ENCODE measurements at places on chromosomes 1 and 21.

DNA sequence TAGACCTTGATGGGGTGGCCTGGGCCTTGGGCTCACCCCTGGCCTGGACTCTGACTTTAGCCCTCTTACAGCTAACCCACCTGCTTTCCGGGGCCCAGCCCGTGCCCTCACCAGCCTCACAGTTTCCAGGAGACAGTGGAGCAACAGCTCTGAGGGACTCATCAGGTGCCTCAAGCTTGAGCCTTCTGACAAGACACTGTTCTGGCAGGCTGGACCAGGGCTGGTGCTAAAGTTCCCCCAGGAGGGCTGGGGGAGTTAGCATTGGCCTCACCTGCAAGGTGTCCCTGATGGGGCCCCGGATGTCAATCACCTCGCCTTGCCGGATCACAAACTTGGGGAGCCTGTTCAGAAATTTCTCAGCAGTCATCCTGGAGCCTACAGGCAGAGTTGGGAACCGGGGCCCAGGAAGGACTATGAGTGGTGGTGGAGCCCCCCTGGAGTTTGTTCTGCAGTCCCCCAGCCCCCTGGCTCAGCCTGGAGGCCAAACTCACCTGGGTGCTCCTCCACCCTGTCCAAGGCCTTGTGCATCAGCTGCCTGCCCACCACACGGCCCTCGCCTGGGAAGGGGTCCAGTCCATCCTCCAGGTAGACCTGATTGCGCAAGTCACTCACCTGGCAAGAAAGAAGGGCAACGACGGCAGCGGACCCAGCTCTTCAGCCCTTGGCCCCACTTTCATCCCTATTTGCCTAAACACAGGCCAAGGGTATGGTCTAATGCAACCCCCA lies 4.1 kb downstream of the SH3BGRL3 start:
- no peak for DNase-seq

DNA sequence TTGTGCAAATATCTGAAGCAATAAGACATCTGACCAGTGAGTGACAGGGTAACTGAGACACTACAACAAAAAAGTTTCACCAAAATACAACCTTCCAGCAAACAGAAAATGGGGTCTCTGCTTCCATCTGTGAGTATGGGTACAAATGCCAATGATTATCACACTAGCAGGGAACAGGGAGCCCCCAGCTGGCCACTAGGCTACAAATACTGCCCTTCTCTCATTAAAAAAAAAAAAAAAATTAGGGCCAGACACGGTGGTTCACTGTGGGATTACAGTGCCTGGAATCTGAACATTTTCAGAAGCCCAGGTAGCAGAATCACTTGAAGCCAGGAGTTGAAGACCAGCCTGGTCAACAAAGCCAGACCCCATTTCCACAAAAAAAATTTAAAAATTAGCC lies 48.4 kb upstream of the EDARADD start:
- DNase-seq: no peak

DNA sequence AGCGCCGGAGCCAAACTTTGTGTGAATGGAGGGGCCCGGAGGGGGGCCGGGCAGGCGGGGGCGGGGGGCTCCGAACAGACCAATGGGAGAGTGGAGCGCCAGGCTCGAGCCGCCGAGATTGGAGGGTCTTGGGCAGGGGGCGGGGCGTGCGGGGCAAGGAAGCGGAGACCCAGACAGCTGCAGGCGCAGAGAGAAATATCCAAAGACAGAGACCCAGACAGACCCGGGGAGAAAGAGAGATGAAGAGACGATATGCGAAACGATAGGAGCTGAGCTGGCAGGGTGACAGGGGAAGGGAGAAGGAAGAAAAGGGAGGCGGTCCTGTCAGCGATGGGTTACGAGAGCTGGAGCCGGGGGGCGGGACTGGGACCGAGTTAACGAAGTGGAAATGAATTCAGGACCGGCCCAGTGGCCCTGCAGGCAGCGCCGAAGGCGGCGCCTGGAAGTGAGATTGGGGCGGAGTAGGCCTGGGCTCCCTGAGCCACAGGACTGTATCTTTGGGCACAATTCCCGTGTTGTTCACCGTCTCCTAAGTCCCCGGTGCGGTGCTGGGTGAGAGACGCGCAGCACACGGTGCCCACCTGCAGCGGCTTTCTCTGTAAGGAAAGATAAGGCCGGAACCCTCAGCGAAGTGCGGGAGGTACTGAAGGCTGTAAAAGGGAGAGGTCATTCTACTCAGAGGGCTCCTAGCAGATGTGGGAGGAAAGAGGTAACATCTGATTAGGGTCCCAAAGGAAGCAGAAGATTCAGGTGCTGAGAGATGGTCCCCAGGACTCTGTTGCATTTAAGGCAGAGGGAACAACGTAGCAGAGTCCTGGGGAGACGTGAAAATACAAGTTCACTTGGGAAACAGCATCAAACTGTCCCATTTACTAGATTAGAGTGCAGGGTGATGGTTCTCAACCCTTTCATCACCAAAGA lies 543 bp upstream of the KCNJ10 start:
- DNase-seq: peak; percentile 79

DNA sequence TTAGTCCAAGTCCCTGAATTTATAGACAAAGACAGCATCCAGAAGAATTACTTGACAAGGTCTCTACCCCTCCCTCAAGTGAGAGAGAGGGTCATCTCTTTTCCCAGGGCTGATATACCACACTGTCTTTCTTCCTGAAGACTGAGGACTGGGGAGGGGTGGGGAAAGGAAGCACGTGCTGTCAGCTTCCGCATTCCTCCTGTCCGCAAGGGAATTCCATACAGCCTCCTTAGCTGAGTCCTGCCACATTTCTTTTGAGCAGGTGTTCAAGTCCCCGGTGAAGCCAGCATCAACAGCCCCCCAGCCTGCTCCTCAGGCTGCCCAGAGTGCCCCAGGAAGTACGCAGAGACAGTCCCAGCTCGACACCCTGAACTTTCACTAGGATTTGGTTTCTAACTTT lies 34.2 kb downstream of the PCAT6 start:
- no peak for DNase-seq

DNA sequence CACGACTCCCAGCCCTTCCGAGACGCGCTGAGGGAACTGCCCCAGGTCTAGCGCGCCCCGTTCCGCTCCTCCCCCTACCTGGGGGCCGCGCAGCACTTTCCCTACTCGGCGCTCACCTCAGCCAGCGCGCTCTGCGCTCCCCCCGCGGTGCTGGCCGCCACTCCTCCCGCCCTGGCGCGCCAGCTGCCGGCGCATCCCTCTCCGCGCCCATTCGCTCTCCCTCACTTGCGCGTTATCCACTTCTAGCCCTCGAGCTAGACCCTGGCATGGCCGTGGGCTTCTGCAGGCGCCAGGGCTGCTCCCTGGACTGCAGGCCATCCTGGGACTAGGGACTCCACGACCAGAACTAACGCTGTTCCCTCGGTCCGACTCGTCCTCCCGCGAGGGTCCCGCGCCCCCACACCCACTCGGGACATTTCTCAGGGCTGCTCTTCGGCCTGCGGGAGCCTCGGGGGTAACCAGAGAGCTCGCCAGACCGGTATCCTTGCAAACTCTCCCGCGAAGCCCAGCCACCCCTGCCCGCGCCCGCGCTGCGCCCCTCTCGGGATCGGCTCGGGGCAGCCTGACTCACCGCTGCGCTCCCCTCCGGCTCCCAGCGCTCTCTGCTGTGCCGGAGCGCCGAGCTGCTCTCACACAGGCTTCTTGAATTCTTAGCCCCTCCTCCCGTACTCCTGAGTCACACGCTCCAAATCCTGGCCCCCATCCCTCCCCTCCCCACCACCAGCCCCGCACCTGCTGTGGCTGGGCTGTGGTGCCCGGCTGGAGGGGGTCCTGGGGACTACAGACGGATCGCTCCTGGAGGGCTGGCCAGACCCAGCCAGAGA lies at the start of gene NGF:
Gene NGF, minus strand, starts transcription at position 617 of the 824 bp plus-strand sequence. CDS start 51,454 bp downstream, outside the sequence.
- DNase-seq: no peak

GRCh38 chr1:221641811-221642210 lies 100.1 kb downstream of the DUSP10 start:
- no peak for DNase-seq

DNA sequence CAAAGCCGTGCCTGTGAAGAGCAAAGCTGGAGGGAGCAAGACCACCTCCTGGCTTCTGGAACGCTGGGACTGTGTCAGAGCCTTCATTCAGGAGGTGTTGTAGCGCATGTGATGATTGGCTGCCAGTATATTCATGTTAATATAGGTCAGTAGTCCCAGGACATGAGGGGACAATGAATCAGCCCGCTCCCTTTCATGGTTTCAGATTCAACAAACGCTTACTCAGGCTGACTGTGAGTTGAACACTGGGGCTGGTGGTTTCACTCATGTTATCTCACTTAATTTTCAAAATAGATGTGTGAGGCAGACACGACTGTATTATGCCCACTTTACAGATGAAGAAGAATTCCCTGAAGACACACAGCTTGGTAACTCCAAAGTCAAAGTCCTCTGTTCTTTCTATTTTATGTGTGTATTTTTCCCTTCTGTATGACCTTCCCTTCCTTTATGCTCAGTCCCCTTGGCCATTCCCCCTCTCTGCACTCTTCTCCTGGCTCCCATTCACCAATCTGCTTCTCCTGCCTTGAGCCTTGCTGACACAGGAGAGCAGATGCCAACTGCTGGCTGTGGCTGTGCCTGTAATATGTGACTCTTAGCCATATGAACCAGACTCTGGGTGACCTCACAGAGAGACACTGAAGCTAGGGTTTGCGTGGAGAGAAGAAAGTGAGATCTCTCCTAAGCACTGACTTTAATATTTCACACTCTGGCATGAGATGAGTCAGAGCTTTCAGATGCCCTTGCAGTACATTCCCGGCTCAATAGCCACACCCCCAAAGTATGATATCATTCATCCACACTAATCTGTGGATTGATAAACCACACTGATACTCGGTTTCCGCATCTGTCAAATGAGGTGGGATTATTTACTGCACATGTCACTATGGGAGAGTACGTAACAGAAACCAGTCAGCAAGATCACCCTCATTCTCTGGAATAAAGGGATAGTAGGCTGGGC lies 31.4 kb upstream of the KIRREL1 start:
- no peak for DNase-seq

DNA sequence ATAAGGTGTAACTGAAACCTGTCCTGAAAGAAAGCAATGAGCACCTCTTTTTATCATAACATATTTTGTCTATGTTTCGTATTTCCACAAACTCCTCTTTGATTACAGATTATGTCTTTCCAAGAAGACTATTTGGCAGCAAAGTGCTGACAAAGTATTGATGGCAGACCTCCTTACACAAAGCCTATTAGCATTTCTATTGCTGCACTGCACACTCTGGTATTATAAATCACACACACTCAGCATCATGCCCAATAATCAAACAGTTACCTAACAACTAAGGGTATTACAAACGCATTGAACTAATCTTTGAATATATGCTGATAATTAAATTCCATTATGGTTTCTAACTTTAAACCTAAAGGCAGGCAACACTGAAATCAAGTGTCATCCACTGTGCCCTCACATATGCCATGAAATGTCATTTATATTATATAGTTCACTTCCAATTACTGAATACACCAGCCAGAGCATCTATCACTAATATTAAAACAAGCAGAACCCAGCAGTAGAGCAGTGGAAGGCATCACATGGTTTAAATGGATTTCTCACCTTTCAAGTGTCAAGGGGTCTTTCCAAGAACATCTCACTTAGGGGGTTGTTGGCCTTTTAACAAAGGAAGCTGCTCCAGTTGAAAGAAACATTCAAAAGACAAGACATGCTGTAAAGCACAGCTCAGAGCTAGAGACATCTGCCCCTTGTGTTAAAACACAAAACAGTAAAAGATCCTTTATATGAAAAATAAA lies 239.1 kb downstream of the RERE start:
- DNase-seq: no peak

DNA sequence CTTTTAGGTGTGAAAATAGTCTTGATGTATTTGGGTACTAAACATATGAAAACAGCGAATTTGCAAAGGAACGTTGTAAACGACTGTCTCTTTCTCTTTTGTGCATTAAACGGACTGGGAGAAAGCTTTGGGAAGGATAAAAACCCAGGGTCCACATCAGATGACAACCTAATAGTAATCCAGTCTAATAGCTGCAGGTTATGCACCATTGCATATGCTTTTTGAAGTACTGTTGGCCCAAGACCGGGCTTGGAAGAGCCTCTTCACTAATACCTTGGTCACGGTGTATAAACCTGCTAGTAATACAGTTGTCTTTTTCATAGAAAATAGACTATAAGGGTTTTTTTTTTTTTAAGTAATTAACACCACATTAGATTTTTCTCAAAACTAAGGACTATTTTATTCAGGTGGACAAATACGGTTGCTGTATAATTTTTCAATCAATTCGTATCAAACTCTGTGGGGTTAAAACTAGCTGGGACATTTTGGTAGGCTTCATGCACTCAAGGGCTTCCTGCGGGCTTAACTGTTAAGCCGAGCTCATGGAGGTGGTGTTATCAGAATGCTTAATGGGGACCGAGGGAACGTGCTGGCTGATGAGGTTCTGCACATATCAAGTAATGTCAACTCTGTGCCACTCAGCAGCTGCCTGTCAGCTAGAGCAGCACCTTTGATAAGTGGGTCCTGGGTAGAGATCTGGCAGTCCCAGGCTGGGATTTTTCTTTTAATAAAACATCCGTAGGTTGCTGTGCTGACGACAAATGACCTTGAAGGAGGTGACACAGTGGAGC lies 2.1 kb downstream of the RYR2 start:
- DNase-seq: no peak

DNA sequence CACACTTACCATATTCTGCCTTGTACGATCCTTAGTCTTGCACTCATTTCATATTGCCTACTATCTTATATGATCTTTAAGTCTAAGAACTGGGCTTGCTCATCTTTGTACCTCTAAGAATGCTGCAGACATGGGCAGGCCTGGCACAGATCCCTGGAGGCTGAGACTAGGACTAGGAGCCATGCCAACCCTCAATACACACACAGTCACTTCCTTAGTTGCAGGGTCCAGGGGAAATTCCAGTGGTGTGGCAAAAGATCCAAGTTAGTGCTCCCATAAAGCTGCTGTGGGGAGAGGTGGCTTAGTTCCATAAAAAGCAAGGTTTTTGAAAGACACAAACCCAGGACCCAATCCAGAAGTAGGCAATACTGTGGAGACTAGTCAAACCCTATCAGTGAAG lies 59.9 kb downstream of the CYYR1 start:
- no peak for DNase-seq

DNA sequence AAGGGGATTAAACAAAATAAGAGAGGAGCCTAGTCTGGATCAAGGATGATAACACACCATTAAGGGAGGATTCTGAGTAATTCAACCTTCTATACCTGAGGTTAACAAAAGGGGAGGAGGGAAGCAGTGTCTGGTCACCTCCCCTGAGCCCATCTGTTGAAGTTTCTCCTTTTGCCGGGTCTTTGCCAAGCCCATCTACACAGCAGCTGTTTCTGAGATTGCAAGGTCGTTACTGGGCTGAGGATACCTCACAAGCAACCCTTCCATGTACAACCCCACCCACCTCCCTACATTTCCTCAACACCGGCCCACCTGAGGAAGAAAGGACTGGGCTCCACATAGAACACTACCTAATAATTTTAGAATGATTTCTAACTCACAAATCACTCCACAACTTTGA lies 26.3 kb downstream of the LRRC52 start:
- DNase-seq: no peak

DNA sequence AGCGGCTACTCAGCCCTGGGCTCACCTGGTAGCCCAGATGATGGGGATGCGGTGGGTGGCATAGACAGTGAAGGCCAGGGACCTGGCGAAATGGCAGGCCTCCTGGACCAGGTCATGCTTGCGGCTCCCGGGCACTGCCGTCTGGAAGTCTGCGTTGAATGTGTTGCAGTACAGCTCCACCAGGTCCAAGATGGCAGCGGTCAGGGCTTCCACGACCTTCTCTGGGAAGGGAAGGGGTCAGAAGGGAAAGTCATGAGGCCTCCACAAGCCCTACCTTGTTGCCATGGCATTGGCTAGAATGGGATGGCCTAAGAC lies 38.8 kb downstream of the PIK3C2B start:
- DNase-seq: no peak

- DNase-seq: no peak
These were observed 54.5 kb downstream of the LGR6 start for GRCh38 chr1:202247837-202248795.

GRCh38 chr1:2636733-2637132 lies 3.9 kb upstream of the MMEL1 start:
- DNase-seq: no peak
